ENCODE measurements at places on chromosomes 12 and 14. TPM values are rescaled to one million over a fixed set of nuclear protein-coding genes. Genes with fewer than 3 reads are reported as not detected.

KRT77 gene
- not detected for total RNA-seq

GYS2 gene
- total RNA-seq, result not detected

RAD9B gene
- 0.88 TPM for total RNA-seq

HOXC13 gene
- total RNA-seq, result not detected

SLIRP gene
- 103 TPM for total RNA-seq

DHH gene
- total RNA-seq, result not detected

AMIGO2 gene
- total RNA-seq, result 27.1 TPM

MORN3 gene
- 0.27 TPM for total RNA-seq

ACSM4 gene
- not detected for total RNA-seq

GPX2 gene
- 0.29 TPM for total RNA-seq

SLC16A7 gene
- 32.4 TPM for total RNA-seq

MYBPC1 gene
- 0.73 TPM for total RNA-seq

PMCH gene
- not detected for total RNA-seq
